ENCODE measurements at places on chromosomes 5 and 9.

GRCh38 chr9:28668158-28668557 is 1094.9 kb upstream of the C9orf72 start:
- DNase-seq: no peak

DNA sequence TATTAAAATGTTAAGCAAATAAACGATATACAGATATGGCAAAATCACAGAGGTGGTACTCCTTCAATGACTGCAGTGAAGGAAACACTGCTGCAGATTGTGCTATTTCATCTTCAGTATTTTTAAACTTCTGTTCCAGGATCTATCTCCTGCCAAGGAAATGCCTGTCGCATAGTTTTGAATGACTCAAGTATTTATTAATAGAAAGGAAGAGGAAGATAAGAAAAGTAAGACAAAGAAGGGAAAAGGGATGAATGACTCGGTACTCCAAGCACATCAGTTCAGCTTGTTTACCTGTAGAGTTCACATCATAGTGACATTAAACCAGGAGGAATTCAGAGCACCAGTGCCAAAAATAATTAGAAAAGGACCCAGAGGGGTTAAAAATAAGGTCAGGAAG is 5.1 kb upstream of the GPX8 start:
- no peak for DNase-seq

- no peak for DNase-seq
Observed at GRCh38 chr5:74069741-74070140, 443.7 kb downstream of the ARHGEF28 start.

DNA sequence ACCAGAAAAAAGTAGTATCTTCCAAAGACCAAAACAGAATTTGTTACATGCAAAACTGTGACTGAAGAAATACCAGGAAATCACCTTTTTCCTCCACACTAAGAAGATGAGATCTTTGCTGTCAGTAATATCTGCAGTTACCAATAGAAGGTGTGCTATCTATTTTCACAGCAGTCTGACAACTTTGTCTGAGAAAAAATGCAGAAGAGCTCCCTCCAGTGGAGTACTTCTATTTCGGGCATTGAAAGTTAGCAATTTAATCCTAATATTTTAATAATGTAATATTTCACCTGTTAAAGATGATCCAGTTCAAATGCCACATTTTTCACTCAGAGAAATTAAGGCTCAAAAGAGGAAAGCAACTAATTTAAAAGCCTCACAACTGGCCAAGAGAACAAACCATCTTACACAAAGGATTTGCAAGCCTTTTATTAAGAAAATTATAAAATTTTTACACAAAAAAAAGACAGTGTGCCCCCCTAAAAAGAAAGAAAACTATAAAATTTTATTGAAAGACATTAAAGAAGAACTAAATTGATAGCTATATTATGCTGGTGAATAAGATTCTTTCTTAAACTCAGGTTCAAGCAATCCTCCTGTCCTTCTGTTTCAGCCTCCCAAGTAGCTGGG is 50.6 kb downstream of the DEPDC1B start:
- DNase-seq: no peak

GRCh38 chr9:72424131-72424530 is 59.1 kb upstream of the ZFAND5 start:
- no peak for DNase-seq

DNA sequence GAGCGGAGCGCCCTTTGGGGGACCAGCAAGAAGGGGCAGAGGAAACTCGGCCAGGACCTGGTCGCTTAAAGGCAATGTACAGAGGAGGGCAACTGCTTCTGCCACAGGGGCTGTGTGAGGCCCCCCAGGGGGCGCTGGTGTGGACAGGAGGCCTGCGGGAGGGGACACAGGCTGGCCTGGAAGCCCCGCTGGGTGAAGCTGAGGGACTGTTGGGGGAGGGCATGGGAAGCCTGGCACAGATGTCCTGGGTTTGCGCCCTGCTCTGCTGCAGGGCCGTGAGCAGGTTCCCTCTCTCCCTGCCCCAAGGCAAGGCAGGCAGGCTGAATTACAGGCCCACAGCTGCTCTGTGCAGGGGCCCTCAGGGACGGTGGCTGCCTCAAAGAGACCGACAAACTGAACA is 5.4 kb downstream of the MED22 start:
- peak; percentile 49 for DNase-seq

GRCh38 chr5:43638546-43638945 is 35.6 kb downstream of the NNT start:
- DNase-seq: no peak

- DNase-seq: no peak
Observed at GRCh38 chr5:126918615-126918957, 111.8 kb downstream of the MARCHF3 start.

DNA sequence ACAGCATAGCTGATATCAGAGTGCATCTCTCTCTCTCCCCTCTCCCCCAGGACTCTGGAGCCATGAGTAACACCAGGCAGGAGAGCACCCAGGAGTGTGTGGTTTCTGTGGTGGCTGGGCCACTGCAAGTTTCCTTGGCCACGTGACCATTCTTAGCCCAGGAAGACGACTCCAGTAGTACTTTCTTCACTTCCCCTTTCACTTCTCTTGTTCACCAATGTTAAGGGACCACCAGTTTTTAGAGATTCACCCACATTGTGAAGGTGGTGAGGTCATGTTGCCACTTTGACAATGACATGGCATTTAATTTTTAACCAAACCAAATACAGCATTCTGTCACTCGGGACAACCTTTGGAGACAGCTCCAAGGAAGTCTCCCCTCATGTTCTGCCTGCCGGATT is 17.9 kb upstream of the DAPK1 start:
- DNase-seq: no peak

DNA sequence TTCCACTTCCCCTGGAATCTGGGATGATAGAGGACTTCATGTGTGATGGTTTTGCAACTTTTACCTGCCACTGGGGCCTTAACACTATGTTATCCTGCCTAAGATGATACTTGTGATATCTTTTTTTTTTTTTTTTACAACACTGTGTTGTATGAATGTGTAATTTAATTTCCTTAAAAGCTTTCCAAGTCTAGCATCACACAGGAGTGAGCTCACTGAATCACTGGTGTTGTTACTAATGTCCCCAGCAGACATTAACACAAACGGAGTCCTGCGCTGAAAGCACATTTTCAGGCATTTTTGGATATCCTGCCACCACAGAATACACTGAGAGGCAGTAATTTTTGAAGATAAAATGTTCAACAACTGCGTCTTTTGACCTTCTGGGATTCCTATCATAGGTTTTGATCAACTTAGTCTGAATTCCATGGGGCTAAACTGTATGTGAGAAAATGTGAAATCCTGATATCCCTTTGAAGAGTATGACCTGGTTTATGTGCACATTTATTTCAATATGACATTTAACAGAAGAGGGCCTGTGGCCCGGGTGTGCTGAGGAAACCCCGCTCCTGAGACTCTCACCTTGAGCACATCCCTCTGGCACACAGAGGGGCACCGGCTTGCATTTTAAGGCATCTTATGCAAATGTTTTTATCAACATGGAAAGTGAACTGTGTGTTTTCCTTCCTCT is 118.0 kb downstream of the FSTL4 start:
- no peak for DNase-seq

GRCh38 chr5:137752905-137753690 is 1.1 kb downstream of the HNRNPA0 start:
- DNase-seq: peak; percentile 45

- peak; percentile 52 for DNase-seq
Observed at GRCh38 chr9:69089491-69089890, 53.9 kb downstream of the FXN start.

- no peak for DNase-seq
Observed at GRCh38 chr5:66718374-66719002, 122.3 kb downstream of the MAST4 start.

DNA sequence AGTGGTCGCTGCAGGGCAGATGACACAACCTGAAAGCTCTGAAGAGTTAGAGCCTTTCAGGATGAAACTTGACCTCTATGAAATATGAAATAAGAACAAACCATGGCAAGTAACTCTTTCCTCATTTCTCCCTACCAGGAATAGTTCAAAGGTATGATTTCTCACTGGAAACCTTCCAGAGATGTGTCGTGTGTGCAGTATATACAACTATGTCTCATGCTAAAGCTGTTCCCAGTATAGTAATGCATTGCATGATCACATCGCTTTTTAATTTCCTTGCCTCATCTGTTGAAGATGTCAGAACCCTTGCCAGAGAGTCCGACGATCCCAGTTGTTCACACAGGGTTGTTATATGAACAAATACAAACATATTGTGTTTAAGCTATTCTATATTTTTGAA is 45.8 kb upstream of the RGMB start:
- DNase-seq: no peak

GRCh38 chr5:174491265-174491664 is 233.1 kb upstream of the MSX2 start:
- no peak for DNase-seq

GRCh38 chr5:157502143-157502647 is 42.2 kb downstream of the NIPAL4 start:
- no peak for DNase-seq

DNA sequence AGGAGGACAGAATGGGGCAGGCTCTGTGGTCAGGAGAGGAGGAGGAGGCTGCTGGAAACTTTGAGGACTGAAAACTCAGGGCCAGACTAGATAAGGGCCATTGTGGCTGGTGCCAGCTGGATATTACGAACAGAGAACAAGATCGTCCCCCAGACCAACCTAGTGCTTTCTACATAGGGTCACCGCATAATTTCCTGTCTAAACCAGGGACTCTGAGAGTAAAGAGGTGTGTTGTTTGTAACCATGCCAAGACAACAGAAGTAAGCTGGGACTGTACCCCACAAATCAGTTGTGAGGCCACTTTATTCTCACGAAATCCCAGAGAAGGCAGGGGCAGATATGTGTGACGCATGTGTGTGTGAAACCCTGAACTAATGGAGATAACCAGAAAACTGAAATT is 20.3 kb upstream of the GFPT2 start:
- no peak for DNase-seq

- no peak for DNase-seq
Observed at GRCh38 chr5:58629271-58630159, 46.6 kb downstream of the RAB3C start.

GRCh38 chr9:27586304-27586703 is 13.0 kb upstream of the C9orf72 start:
- DNase-seq: no peak

DNA sequence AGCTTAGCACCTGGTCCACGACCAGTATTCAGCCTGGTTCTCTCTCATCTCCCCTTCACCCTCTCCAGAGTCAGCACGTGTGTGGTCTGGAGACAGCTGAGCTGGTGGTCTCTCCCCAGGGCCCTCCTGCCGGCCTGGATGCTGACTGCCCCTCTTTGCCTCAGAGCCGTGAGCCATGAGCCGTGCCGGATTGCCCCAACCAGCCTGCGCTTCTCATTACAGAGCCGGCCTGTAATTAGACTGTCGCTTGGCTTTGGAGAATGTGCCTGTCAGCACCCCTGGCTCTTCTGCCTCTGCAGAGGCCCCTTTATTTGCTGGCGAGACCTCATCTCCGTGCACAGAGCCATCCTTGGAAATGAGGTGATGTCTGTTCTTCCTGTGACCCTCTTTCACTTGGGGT is 118.7 kb upstream of the BOD1 start:
- no peak for DNase-seq

DNA sequence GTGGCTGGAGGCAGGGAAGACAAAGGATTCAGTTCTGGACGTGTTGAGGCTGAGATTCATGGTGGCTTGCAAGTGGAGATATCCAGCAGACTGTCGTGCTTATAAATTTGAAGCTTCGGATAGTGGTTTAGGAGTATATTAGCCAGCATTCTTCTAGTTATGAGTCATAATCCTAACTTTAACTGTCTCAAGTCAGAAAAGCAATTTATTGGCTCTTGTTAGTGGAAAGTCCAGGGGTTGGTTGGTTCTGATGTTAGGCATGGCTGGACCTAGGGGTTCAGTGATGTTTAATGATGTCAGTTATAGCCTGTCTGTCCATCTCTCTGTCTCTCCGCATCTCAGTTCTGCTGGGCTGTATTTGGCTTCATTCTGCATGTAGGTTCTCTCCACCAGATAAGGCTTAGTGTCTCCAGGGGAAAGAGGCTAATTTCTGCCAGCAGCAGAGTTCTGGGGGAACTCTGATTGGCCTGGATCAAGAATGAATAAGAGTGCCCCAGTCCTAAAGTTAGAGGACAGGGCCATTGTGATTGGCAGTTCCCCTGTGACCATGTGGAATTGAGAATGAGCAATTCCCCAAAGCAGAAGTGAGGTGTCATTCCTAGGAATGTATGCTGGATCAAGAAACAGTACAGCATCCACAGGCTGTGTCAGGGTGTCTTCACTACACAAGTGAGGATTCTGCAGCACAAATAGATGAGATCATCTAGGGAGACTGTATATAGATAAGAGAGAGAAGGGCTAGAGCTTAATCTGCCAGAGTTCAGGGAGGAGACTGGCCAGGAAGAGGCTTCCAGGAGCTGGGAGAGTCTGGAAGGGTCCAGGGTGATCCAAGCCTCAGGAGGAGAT is 72.9 kb upstream of the SHB start:
- no peak for DNase-seq

- DNase-seq: no peak
Observed at GRCh38 chr9:346111-346571, 131.5 kb downstream of the DOCK8 start.

GRCh38 chr5:104095527-104095926 is 532.9 kb upstream of the NUDT12 start:
- no peak for DNase-seq

GRCh38 chr5:76446776-76447175 is 43.7 kb downstream of the IQGAP2 start:
- no peak for DNase-seq

DNA sequence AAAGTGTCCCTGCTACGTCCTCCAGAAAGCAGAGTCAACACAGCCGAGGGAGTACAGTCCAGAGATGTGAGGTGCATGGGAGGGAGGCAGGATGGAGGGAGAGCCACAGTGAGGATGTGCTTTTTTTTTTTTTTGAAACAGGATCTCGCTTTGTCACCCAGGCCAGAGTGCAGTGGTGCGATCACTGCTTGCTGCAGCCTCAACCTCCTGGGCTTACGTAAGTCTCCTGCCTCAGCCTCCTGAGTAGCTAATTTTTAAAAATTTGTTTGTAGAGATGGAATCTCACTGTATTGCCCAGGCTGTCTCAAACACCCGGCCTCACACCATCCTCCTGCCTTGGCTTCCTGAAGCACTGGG is 33.2 kb upstream of the ALDH1B1 start:
- no peak for DNase-seq

GRCh38 chr9:16277471-16277960 is 593.0 kb downstream of the BNC2 start:
- no peak for DNase-seq

GRCh38 chr9:134660407-134660806 is 18.8 kb downstream of the COL5A1 start:
- no peak for DNase-seq

- DNase-seq: no peak
Observed at GRCh38 chr5:101062902-101063301, 159.8 kb upstream of the ST8SIA4 start.

DNA sequence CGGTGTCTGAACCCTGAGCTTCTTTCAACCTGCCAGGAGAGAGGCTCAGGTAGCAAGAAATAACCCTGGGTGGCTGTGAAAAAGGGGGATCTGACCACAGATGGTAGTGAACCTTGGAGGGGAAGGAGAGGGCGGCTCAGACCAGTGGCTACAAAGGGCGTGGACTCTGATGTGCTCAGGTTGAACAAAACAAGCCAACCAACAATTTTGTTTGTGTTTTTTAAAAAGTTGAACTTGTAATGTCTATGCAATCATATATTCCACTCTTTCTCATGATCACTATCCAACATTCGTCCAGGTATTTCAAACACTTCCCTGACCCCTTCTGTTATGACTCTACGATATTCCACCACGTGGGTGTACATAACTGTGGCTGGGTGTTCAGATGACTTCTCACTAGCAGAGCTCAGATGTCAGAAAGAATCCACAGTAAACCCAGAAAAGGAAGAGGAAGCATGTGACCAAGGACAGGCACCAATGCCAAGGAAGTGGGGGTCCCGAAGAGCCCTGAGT is 20.0 kb downstream of the PTPN3 start:
- DNase-seq: no peak

- DNase-seq: no peak
Observed at GRCh38 chr9:35618854-35619799, 914 bp upstream of the CD72 start.

Data from WTC11 (cell line).